ENCODE measurements at places on chromosomes 6 and 20. TPM values are rescaled to one million over a fixed set of nuclear protein-coding genes. Genes with fewer than 3 reads are reported as not detected.

Gene RRAGD
- total RNA-seq, result 3.3 TPM

Gene LAMP5
- total RNA-seq, result under 0.01 TPM

- no peak for DNase-seq
Measured at GRCh38 chr20:62002882-62003480, 62.7 kb downstream of the TAF4 start.

- no peak for DNase-seq
Measured at GRCh38 chr6:154445417-154445816, 65.1 kb downstream of the CNKSR3 start.

Gene TCF21
- total RNA-seq, result not detected

GRCh38 chr20:36645353-36645752 is 643 bp downstream of the SLA2 start:
- no peak for DNase-seq

Gene FLOT1
- 114 TPM for total RNA-seq

Gene KCNQ5
- 8.5 TPM for total RNA-seq

- DNase-seq, result peak; percentile 92
Measured at GRCh38 chr20:40279390-40279789, 409.6 kb downstream of the MAFB start.

Gene B3GALT4
- total RNA-seq, result 3.8 TPM

GRCh38 chr6:144932621-144933020 is 647.5 kb downstream of the UTRN start:
- no peak for DNase-seq

Gene MTCH1
- 185 TPM for total RNA-seq

- no peak for DNase-seq
Measured at GRCh38 chr6:70166088-70166958, 136.6 kb downstream of the COL9A1 start.

Gene TCFL5
- total RNA-seq, result 13.0 TPM

- no peak for DNase-seq
Measured at GRCh38 chr6:98904096-98904495, 43.6 kb downstream of the FBXL4 start.

- no peak for DNase-seq
Measured at GRCh38 chr6:42314571-42315258, 97.1 kb upstream of the MRPS10 start.

DNA sequence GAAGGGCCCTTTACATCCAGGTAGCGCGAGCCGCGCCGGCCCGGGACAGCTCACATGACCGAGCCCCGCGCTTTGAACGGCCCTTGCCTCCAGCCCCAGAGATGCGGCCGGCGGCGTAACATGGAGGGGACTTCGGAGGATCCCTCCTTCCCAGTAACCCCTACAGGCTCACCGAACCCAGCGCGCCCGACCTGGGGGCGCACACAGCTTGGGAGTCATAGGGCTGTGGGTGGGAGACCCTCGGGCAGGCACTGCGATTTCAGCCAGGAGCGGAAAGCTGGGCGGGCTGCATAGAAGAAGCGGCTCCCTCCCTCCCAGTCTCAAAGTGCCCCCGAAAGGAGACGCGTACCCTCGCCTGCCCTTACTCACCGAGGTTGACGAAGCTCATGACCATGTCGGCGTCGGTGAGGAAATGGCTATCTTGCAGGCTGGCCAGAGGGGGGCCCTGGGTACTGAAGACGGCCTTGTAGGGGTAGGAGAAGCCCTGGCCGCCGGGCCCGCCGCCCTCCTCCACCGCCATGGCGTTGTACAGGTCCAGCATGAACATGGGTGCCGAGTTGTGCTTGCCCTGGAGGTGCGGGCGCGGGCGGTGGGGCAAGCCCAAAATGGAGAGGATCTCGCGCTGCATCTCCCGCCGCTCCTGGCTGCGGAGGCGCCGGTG is 975 bp downstream of the BMP7 start:
- peak; percentile 75 for DNase-seq

Gene FAM209A
- total RNA-seq, result not detected

GRCh38 chr20:33864324-33864963 is 53.3 kb downstream of the CHMP4B start:
- DNase-seq, result peak; percentile 65

Gene DNAH8
- 0.36 TPM for total RNA-seq

Gene GATA5
- not detected for total RNA-seq

- DNase-seq, result no peak
Measured at GRCh38 chr6:109477725-109478124, 5.3 kb downstream of the ZBTB24 start.

DNA sequence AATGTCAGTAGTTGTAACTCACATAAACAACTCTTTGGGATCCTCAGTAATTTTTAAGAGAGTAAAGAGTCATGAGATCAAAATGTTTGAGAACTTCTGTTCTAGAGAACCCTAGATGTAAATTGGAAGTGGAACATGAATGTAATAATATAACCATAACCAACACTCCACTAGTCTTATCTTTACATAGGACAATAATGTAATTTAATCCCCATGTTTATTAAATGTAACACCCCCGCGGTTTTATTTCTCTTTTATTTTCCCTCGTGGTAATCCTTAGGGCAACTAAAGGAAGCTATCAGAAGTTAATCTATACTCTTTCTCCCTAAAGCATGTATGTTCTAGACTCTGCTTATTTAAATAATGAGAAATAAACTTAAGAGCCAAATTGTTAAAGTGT is 54.4 kb downstream of the ZNF292 start:
- no peak for DNase-seq

Gene HLA-DQB2
- not detected for total RNA-seq

Gene WASF1
- 18.6 TPM for total RNA-seq

Gene SLC22A16
- 0.36 TPM for total RNA-seq

DNA sequence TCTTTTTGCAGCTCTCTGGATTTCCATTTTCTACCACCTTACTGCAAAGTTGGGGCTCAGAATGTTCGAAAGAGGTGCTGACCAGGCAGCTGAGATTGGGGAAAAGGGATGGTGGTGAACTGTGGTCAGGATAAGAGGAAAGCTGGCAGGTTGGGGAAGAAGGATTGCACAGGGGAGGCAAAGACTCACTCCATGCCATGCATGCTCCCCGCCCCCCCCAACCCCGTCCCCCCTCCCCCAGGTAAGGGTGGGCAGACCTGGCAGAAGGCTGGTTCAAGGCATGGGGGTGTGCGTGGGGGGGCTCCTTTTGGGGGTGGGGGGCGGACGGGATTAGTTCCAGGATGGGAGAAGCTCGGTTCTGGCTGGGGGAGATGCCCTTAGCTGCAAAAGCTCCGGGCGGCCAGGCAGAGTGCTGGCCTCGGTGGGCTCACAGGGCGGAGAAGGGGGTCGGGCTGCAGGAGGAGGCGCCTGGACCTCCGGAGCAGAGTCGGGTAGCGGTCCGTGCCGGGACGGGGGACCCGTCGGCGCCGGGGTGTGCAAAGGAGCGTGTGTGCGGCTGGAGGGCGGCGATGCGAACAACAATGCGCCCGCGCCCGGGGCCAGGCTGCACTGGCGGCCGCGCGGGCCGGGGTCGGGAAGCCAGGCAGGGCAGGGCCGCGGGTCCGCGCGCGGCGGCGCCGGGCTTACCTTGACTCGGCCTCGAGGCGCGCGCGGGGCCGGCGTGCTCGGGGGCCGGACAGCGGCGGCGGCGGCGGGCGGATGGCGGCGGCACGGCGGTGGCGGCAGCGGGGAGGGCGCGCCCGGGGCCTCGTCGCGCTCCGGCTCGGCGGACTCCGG is 880 bp downstream of the ADNP start:
- peak; percentile 61 for DNase-seq

DNA sequence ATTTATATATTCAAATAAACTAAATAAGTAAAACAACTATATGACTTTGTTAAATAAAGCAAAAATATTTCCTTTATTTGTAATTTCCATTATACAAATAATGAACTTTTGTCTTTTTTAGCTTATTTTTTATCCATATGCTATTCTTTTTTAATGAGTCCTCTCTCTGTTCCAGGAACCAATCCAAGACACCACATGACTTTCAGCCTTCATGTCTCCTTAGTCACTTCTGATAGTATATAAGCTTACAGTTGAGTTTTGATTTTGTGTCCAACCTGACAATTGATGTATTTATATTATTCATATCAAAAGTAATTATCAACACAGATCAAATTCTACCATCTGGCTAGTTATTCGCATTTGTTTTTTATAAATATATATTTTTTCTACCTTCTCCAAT is 582.3 kb upstream of the GJE1 start:
- no peak for DNase-seq

Gene RBL1
- 8.8 TPM for total RNA-seq

DNA sequence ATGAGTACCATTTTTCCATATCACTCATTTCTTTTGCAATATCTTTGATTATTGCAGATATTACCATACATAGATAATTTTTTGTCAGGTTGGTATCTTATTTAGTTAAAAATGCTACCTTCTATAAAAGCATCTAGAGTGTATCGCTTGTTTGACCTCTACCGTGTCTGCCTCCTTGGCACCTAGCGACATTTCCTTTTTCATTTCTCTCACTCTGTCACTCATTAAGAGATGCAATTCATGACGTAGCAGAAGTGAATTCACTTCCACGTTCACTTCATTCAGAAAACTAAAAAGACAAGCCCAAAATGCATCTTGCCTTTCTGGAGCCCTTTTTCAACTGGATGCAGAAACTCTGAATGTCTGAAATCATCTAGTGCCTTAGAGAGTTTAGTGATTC is 172.9 kb downstream of the MMS22L start:
- no peak for DNase-seq

DNA sequence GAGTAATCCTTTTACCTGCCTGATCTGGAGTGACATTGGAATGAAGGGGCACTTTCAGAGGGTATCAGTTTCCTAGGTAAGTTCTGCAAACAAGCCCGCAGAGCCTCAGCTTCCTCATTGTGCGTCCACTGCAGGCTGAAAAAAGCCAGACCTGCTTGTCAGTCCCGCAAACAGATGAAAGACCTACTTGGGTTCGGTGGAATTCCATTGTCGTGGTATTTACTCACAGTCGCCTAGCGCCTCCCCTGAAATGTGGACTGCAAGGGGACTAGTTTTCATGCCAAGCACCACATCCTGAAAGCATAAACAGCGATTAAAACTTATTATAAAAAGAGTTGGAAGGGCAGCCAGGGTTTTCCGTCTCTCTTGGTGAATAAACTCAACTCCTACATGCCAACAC is 121.5 kb downstream of the PAX1 start:
- no peak for DNase-seq

DNA sequence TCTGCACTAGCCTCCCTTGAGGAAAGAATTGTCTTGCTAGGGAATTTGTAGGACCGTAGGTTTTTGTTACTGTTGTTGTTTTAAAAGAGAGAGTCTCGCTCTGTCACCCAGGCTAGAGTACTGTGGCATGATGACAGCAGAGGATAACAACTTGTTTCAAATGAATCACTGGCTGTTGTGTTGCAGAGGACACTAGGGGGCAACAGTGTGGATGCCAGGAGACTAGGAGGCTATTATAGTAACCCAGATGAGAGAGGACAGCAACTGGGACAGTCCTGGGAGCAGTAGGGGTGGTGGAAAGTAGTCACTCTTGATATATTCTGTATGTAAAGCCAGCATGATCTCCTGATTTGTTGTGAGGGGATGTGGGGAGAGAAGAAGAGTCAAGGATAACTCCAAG is 41.8 kb upstream of the LAMA4 start:
- DNase-seq, result peak; percentile 72

- DNase-seq, result peak; percentile 2
Measured at GRCh38 chr6:125009578-125009977, 47.3 kb downstream of the RNF217 start.

Gene HTR1B
- total RNA-seq, result not detected

DNA sequence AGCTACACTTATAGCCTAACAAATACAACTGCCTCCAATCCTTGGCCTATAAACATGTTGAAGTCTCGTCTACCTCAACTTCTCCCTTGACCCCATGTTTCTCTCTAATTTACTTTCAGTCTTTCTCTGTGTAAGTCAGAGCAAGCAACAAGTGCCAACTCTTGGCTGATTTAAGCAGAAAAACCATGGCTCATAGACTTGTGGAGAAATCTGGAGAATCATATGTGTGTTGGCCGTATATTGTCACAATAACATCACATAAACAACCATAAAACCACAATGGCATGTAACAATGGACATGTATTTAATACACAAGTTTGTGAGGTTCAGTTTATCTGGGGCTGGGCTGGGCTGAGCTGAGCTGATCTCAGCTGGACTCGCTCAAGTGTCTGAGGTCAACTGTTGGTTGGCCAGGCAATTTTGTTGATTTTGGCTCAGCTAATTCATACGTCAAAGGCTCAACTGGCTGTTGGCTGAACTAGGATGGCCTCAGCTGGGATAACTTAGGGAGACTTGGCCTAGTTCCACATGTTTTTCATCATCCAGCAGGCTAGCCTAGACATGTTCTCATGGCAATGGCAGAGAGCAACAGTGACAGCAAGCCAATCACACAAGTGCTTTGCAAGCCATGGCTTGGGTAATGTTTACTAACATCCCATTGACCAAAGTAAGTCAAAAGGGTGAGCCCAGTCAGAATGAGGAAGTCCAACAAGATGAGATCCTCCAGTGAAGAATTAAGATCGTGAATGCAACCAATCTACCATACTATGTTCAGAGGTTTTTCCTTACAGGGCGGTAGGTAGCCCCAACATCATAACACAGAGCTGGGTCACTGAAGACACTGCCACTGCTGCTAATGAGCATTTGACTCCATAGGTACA is 12.9 kb upstream of the TBC1D22B start:
- peak; percentile 43 for DNase-seq

Gene GSTA1
- not detected for total RNA-seq

GRCh38 chr6:125994670-125995488 is 8.5 kb downstream of the TRMT11 start:
- no peak for DNase-seq

Gene PRL
- total RNA-seq, result not detected

- no peak for DNase-seq
Measured at GRCh38 chr20:50893620-50894019, 37.6 kb downstream of the ADNP start.

DNA sequence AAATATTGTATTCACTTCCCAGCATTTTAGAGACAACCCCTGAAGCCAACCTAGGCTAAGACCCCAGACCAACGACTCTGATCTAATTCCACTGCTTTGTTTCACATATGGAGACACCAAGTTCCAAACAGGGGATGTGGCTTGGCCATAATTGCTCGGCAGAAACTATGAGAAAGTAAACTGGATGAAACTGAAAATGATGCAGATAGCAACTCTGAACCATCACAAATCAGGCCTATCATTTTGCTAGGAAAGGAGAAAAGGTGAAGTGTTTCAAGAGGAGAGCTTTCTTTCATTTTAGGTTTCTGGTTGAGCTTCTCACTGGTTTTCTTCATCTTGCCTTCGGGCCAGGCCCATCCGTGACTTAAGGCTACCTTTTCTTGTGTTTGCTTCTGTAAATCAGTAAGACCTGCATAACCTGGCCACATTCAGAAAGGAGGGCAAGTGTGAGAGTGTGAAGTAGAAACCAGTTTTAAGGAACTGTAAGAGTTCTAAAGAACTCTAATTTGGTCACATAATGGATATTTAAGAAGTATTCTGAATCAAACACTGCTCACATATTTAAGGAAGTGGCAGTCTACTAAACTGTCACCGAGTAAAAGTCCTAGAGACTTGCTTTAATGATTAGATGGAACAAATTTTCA is 105.8 kb downstream of the BACH2 start:
- no peak for DNase-seq

All from osteoblast (primary cell).